ENCODE measurements at places on chromosomes 3 and 15.

DNA sequence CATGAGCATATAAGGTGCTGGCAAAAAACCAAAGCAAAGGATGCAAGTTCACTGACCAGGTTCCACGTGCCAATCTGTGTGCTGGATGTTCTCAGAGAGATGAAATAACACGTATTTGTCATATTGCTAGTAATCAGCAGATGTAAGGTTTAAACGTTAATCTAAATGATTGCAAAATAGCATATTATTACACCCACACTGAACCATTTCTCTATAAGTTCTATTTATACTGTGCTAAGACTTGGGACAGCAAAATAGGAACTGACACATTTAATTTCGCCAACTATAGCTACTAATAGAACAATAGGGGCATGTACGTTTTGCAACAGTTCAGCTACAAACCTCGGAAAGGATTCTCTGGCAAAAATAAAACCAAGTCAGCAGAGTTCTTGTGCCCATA lies 350.3 kb upstream of the ZNF385D start:
- DNase-seq: no peak

DNA sequence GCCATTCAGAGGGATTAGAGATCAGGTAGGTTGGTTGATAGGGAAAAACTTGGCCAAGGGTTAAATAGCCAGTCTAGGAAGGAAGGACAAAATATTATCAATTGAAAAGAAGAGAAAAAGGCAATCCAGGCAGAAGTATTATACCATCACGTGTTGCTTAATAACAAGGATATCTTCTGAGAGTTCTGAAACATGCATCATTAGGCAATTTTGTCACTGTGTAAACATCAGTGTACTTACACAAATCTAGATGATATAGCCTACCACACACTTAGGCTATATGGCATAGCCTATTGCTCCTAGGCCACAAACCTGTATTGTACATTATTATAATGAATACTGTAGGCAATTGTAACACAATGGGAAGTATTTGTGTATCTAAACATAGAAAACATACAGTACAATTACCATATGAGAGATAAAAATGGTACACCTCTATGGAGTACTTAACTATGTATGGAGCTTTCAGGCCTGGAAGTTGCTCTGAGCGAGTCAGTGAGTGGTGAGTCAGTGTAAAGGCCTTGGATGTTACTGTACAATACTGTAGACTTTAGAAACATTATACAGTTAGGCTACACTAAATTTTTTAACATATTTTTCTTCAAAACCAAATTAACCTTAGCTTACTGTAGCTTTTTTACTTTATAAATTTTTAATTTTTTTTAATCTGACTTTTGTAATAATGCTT lies 2.7 kb downstream of the TEX55 start:
- DNase-seq: peak; percentile 40

DNA sequence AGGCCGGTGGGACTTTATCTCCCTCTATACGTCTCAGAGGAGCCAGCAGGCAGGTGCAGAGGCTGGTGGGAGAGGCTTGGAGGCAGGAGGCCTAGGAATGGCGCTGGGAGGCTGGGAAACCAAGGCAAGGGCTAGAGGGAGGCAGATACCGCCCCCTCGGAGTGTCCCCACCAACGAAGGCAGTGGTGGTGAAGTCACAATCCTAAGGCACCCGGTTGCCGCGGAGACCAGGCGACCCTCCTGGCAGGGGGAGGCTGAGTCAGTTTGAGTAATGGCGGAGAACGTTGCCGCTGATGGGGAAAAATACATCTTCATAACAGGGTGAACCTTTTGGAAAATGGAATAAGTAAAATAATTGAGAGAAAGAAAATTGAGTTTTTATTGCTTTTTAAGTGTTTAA lies 29.9 kb upstream of the CACNA2D2 start:
- DNase-seq: no peak

GRCh38 chr3:65732051-65732935 lies 306.4 kb downstream of the MAGI1 start:
- DNase-seq: peak; percentile 58

DNA sequence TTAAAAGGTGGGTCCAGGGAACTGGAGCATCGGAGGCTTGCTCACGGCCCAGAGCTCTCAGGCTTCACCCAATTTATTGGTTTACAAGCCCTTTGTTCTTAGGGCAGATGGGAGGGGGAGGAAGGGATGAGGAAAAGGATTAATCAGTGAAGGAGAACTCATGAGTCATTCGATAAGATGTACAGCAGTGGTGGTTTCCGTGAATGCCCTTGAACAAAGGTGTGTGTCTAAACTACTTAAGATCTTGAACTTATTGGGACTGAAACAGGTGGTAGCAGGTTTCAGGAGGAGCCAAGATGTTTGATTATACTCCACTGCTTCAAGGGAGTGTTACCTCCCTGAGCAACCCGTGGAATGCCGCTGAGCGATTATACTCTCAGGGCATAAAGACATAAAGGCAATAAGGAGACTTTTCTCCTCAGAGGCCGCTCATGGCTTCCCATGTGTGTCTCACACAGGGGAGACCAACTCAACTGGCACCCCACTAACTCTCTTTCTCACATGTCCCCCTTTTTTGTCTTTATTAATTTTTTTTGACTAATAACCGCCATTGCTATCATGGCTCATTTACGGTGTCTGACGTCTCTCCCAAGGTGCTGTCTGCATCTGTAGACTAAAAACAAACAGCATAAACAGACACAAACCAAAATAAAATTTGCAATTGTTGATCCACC lies 17.3 kb upstream of the SLC28A2 start:
- DNase-seq: no peak

DNA sequence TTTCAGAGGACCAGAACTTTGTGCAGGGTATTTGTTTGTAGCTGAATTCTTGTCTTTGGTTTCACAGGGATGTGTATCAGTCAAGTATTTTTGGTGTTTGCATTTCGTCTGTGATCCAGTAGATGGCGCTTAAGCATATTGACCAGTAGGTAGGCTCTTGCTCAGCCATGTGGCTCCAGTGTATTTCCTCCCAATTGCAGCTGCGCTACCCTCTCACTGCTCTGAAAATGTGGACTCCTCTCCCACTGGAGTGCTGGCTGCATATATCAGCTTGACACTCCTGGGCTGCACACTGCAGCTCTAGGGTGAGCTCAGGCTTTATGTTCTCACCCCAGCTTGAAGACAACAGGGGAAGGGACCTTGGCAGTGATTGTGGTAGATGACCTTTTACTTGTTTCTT lies 1264.3 kb upstream of the ALCAM start:
- DNase-seq: peak; percentile 54

- no peak for DNase-seq
These were observed 32.0 kb downstream of the GLB1 start for GRCh38 chr3:33064929-33065328.

GRCh38 chr15:91826443-91826842 lies 27.1 kb upstream of the SLCO3A1 start:
- no peak for DNase-seq

DNA sequence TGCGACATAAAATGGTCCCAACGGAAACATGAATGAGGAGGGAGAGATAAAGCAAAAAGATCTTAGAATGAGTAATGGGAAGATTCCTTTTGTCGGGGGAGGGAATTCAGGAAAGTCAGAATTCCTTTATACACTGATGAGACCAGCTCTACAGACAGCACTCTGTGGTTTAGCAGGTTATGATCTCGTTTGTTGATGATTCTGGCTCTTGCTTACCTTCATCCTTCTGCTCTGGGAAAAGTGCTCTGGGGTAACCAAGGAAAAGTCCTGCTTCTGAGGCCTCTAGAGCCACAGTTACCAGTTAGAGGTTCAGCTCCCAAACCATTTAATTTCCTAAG lies 150.7 kb upstream of the NR2E3 start:
- peak; percentile 32 for DNase-seq

GRCh38 chr3:160245261-160245800 lies 20.1 kb downstream of the C3orf80 start:
- DNase-seq: no peak

DNA sequence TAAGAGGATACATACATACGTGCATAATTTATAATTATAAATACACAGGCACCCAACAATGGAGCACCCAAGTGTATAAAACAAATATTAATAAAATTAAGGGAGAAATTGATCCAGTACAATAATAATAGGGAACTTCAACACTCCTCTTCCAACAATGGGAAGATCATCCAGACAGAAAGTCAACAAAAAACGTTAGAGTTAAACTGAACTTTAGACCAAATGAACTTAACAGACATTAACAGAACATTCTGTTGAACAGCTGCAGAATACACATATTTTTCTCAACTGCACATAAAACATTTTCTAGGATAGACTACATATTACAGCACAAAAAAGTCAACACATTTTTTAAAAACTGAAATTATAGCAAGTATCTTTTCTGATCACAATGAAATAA lies 339.7 kb downstream of the CGGBP1 start:
- DNase-seq: no peak

GRCh38 chr3:121819236-121819635 lies 15.6 kb downstream of the IQCB1 start:
- no peak for DNase-seq

GRCh38 chr3:131995891-131996290 lies 38.9 kb downstream of the CPNE4 start:
- DNase-seq: no peak

- DNase-seq: no peak
These were observed 5.5 kb upstream of the BUB1B start for GRCh38 chr15:40155270-40155910.

DNA sequence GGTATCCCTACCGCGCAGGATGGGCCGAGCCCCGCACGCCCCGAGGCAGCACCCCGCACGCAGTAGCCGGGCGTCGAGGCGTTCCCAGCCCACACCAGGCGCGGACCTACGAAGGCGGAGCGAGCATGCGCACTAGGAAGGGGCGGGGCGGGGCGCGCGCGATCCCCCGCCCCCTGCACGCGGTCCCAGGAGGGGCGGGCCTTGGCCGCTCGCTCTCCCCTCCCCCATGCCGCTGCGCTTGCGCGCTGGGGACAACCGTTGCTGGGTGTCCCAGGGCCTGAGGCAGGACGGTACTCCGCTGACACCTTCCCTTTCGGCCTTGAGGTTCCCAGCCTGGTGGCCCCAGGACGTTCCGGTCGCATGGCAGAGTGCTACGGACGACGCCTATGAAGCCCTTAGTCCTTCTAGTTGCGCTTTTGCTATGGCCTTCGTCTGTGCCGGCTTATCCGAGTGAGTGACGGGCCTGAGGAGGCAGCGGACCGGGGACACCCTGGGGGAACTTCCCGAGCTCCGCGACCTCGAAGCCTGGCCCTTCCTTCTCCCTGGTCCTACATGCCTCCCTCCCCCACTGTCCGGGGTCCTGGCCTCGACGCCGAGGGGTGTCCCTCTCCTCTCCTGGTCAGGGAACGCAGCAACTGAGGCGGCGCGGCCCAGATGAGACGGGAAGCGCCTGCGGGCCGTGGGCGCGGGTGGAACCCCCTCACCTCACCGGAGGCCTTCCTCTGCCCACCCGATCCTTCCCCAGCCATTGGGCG lies at the start of gene SPESP1:
SPESP1 (plus strand) TSS at position 258 of the 755 bp plus-strand sequence; CDS start at position 387, 129 bp downstream.
- DNase-seq: no peak

DNA sequence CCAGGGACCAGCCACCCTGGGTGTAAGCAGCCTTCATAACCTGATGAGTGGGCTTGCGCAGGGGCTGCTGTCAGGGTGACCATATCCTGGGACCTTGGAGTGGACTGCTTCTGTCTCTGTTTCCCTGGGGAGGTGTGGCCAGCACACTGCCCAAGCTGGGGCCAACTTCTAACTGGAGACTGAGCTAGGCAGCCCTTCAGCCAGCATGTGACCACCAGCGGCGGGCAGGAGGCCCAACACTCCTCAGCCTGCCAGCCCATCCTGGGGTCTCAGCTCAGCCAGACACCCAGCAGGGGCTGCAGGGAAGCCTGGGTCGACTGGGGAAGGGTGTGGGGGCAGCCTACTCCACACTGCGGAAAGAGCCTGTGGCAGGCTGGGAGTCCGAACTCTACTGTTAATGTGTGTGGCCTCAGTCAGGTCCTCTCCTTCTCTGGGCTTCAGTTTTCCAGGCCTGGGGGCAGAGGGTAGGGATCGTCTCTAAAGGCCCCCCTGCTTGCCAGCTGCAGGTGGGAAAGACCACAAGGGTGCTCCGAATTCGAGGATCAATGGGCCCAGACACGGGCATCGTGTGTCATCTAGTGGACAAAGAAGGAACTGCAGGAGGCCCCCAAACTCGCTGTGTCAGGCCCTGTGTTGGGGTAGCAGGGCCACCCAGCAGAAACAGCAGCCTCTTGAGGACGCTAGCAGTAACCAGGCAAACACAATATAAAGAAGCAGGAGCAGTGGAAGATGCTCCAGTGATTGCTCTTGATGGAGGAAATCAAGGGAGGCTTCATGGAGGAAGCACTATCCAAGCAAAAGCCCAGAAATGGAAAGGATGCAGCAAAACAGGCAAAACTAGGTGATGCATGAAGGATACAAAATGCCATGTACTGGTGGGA lies 2.0 kb upstream of the SEMA3G start:
- peak; percentile 47 for DNase-seq

DNA sequence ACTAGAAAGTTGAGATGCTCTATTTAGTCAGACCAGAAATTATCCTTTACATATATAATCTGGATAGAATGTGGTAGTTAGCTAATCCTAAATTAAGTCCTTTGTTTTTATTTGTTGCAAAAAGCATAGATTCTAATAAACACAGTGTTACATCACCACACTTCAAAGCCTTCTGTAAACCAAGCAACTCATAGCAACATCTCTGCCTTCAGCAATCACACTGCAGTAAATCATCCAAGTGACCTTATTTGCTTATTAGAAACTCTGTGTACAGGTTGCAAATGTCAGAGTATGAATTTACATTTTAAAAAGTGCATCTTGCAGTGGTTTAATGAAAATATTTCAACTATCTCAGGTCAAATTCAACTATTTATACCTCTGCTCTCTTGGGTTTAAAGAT lies 242.5 kb downstream of the GBE1 start:
- DNase-seq: no peak

DNA sequence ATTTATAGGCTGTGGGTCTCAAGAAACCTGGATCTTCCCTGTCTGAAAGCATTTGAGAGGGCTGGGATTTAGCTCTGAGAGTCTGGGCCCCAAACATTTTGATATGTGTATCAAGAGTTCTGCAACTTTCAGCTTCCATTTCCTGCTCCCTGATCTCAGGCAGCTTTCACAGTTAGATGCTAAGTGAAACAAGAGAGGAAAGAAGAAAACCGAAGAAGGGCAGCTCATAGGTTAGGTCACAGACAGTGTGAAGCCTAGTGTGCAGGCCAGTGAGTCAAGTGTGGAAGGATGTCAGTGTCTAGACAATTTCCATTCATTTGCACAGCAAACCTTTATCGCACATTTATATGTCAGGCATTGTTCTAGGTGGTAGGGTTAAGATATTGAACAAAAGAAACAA lies 173.6 kb upstream of the PROK2 start:
- DNase-seq: no peak

DNA sequence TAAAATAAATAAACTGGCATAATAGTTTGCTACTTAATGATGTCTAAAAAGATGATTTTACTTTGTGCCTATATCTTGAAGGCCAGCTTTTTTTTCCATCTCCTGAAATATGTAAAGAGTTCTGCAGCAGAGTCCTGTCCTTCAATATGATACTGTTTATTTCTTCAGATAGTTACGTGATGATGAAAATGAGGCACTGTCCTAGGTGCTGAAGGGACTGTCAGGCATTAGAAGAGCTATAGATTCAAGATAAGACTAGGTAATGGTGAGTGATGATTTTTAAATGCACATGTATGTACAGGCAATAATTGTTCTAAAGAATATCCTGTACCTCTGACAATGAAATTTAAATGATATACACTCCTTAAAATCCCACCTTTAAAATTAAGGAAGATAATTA lies 326.9 kb upstream of the DNAJC19 start:
- DNase-seq: peak; percentile 14

Measured in M059J (cell line).